ENCODE measurements at places on chromosomes 12 and 14.

- no peak for DNase-seq
These were observed 81.4 kb downstream of the CRACR2A start for GRCh38 chr12:3671330-3672112.

DNA sequence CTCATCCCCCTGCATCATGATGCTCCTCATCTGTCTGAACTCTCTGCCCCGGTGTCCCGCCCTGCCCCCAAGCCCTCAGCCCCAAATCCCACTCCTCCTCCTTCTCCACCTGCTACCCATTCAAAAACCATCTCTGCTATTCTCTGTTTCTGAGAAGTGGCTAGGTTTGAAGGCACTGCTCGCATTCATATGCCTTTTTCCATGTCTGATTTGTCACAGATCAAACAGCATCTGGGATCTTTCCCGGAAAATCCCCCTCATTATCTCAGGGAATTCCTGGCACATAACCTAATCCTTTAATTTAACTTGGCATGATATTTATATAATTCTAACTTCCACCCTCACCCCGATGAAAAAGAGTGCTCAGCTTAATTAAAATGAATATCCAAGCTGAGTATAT is 3.3 kb upstream of the ADAM20 start:
- DNase-seq, result no peak

DNA sequence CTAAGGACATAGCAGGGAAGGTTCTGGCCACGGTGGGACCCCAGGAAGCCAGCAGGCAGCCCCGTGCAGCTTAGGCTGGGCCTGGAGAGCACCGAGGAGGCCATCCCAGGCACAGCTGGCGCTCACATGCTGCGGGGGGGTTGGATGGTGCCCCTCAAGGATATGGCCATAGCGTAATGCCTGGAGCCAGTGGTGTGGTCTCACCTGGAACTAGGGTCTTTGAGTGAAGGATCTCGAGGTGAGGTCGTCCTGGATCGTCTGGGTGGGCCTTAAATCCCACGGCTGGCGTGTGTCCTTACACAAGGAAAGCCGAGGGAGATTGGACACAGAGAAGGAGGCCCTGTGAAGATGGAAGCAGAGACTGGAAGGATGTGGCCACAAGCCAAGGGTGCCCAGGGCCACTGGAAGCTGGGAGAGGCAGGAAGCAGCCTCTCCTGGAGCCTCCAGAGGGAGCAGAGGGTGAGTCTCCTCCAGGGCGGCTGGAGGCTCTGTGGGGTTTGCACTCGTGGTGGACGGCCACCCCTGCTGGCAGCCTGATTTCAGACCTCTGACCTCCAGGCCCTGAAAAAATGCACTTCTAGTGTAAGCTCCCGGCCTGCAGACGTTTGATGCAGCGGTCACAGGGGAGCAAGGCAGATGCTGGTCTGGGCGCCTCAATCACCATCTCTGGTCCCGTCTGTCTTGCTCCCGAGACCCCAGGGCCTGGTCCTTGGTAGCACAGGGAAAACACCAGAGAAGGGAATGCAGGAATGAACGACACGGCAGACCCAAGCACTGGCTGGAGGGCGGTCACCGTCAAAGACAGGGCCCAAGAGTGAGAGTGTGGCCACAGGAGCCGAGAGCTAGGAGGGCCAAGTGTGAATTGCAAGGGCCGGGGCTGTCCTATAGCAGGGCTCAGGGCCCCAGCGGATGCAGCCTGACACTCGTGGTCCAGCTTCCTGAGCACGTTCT is 218.6 kb downstream of the KIF26A start:
- peak; percentile 13 for DNase-seq

- DNase-seq, result no peak
These were observed 10.4 kb downstream of the LTBR start for GRCh38 chr12:6394398-6394797.

GRCh38 chr12:20527417-20528163 is 159.3 kb downstream of the PDE3A start:
- no peak for DNase-seq

DNA sequence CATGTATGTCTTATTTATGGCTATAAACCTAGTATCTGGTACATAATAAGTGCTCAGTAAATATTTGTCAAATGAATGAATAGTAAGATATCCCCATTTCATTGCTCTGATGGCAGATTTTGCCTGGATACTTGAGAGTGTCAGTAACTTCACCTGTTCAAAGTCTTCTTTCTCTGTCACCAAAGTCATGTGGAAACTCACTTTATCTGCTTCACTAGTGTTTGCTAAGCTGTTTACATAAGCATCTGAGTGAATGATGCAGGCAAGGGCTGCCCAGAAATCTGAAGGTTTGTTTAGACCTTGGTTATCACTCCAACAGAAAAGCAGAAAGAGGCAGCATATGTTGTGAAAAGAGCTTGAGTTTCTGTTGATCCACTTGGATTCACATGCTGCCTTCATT is 4.3 kb downstream of the OR4E1 start:
- DNase-seq, result no peak

DNA sequence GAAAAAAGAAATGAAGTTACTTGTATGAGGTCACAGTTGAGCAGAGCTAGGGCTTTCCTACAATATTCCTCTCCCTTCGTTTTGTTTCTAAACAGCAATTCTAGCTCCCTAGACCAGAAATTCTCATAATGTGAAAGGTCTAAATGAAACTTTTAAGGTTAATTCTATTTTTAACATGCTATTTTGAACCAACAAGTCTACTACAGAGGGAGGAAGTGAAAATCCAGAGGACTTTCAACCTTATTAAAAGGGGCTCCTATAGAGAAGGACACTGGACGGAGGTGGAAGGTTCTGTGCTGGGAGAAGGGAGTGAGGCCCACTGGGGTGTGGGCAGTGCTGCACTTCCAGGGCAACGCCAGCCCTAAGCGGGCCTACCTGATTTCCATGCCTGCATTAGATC is 13.4 kb downstream of the GSG1 start:
- no peak for DNase-seq

- DNase-seq, result no peak
These were observed 19.4 kb downstream of the KRT85 start for GRCh38 chr12:52347551-52348510.

- DNase-seq, result no peak
These were observed 44.9 kb downstream of the DDX11 start for GRCh38 chr12:31118347-31119191.

- no peak for DNase-seq
These were observed 231.0 kb upstream of the HMGA2 start for GRCh38 chr12:65593239-65593701.

DNA sequence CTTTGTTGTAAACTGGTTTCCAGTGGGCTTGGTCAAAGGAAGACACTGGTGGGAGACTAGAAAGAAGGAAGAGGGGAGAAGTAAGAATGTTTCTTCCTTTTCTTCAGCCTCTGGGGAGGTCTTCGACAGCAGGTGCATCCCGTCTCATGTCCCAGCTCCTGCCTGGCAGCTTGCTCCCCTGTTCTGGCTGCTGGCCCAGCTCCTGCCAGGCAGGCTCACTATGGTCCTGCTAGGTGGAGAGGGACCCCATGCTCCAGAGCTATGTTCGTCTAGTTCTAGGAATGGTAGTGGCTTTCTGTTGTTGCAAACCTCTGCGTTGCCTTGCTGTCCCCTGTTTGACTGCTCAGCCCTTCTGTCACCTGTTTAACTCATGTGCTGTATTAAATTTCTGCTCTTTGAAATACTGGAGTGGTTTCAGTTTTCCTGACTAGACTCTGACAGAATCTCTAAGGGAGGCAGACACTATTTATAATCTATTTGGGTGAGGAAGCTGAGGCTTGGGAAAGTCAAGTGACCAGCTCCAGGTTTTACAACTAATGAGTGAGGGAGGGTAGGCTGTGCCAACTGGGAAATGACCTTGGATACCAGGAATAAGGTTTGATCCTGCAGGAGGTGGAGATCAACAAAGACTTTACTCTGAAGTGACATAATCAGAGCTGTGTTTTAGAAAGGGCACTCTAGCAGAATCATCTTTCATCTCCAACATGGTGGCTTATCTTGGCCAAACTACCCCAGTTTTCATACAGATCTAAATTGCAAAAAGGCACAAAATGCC is 94.7 kb upstream of the DDHD1 start:
- DNase-seq, result peak; percentile 35

DNA sequence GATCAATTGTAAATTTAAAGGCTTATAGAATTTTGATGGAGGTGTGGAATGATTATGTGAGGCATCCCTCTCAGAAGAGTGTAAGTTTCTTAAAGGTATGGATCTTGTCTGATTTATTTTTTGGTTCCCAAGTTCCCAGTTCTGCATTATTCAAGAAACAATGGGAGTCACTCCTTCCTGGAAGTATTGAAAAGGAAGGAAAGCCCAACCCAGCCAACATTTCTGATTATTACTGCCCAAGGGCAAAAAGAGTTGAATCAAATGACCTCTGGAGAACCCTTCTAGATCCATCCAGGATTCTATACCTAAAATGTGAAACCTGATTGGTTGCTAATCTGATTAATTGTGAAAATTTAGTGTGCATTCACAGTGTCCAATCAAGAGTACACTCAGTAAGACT is 166.2 kb downstream of the ANO2 start:
- DNase-seq, result no peak

GRCh38 chr14:74834692-74835392 is 41.1 kb downstream of the PROX2 start:
- no peak for DNase-seq

GRCh38 chr12:13102461-13103195 is 839 bp downstream of the GSG1 start:
- no peak for DNase-seq

DNA sequence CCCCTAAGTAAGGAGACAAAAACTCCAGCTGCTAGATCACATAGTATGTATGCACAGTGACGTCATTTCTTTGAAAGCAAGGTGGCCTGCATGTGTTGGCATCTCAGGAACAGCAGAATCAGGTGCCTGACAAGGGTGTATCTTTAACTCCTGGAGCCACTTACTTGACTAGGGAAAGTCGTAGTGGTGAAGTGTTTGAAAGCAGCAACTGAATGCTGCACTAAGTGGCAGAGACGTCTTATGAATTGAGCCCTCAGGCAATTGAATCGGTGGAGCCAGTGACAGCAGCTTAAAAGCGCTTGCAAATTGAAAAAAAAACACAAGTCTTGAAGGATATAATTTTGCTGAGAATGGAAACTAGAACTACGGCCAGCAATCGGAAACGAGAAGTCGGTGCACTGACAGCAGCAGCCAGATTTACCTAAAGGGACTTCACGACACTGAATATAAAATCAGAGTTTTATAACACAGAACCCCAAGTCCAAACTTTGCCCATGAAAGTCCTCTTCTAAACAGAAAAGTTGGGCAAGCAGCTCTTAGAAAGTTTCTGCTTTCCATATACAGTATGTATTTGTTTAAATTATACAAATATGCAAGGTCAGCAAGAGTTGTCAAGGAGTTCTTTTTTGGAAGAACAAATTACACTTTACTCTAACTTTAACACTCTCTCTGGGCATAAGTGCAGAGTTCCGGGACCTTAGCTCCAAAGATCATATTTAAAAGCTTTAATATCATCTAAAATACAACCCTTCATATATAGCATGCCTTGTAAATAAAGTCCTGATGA is 1.1 kb downstream of the IGF1 start:
- no peak for DNase-seq

DNA sequence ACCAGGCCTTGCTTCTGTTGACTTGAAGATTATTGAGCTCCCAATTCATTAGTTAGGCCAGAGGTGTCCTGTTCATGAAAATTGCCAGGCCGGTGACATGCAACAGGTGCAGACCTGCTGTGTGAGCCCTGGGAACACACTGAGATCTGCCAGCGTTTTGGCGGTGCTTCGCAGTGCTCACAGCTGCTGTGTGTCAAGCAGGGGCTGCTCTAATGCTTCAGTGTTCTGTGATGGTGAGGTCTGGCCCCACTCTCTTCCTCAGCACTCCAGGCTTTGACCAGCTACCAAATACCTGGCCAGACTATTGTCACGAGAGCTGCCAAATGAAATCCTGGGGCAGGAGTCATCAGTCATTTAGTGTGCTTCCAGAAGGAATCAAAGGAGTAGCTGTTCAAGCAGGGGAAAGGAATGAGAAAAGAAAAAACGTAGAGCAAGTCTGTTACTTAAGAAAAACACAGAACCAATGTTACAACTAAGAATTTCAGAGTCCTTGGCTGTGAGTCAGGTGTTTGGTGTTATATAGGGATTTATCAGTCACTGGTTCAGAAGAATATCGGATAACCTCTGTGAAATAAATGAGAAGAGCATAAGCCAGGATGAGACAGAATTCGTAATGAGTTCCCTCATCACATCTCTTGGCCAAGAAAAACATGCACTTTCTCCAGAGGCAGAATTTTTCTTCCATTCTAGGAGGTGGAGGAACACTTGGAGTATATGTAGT is 150.8 kb downstream of the FBXL14 start:
- peak; percentile 26 for DNase-seq

DNA sequence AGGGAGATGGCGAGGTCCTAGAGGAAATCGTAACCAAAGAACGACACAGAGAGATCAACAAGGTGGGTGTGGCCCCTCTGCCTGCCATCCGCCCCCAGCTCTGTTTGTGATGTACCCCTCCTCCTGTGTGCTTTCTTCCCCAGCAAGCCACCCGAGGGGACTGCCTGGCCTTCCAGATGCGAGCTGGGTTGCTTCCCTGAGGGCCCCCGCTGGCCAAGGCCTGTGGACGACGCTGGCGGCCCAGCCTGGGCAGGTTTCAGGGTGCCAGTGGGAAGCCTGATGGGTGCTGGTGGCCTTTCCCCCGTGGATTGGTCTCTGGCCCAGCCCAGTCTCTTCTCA is 2.0 kb downstream of the ARL6IP4 start:
- no peak for DNase-seq

DNA sequence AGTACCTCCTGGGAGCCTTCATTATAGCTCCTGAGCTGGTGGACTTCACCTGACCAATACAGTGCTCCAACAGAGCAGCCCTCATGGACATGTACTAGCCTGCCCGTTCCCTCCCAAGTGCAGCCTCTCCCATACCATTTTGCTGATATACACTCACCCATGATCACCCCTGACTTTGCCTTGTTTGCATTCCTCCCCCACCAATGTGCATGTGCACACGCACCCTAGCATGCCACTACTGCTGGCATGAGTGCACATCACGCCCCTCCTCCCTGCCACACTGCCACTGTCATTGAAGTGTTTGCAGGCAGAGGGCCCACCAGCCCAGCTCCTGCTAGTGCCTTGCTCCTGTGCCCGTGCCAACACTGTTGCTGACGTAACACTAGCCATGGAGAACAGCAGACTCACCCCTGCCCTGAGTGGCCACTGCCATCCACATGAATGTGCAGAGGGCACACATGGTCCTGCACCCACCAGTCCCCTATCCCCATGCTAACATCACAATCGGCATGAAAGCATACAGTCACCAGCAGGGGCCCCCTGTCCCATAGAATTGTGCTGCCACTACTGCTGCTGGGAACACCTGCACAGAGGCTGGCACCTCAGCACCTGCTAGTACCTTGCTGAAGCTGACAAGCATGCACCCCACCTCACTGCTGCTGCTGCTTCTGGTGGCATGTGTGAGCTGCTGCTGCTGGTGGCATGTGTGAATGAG is 110.3 kb downstream of the SINHCAF start:
- peak; percentile 80 for DNase-seq

DNA sequence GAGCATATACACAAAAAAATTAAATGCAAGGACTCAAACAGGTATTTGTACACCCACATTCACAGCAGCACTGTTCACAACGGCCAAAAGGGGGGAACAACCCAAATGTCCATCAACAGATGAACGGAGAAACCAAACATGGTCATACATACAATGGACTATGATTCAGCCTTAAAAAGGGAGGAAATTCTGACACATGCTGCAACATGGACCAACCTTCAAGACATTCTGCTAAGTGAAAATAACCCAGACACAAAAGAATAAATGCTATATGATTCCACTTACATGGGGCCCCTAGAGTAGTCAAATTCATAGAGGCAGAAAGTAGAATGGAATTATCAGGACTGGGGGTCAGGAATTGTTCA is 29.5 kb downstream of the ACTN1 start:
- DNase-seq, result no peak

- DNase-seq, result peak; percentile 6
These were observed 38.8 kb downstream of the FAM222A start for GRCh38 chr12:109752117-109753053.

GRCh38 chr12:80154261-80154660 is 54.9 kb downstream of the OTOGL start:
- no peak for DNase-seq

Data from left ventricle myocardium superior (tissue), 1 donor.